ENCODE measurements at places on chromosomes 13 and 19.

DNA sequence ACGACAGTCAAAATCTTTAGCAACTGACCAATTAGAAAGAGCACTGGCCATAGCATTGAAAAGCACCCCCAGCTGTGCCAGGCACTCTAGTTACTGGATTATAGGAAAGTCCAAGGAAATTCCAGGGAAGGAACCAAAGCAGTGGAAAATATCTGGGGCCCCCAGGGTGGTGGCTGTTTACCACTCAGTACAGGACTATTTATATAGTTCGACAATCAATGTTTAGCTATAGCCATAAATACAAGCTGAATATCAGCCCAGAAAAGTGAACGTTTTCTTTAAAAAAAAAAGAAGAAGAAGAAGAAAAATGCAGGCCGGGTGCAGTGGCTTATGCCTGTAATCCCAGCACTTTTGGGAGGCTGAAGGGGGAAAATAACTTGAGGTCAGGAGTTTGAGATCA is 55.2 kb upstream of the UBAC2 start:
- no peak for DNase-seq

GRCh38 chr13:83883061-83883523 is 818 bp upstream of the SLITRK1 start:
- DNase-seq = no peak

DNA sequence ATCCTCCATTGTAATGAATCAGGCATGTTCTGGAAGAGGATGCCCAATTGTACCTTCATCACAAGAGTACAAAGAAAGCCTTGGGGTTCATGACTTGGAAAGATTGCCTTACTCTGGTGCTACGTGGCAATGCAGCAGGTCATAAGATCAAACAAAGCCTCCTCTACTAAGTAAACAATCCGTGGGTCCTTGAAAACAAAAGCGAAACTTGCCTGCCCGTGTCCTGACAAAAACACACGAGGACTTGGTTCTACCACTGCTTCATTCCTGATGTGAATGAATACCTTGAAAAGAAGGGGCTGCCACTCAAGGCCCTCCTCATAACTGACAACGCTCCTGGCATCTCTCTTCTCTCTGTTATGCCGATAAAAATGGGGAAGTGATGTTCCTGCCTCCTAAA is 18.9 kb downstream of the ZNF563 start:
- no peak for DNase-seq

GRCh38 chr13:109670776-109671175 is 115.6 kb downstream of the IRS2 start:
- no peak for DNase-seq

GRCh38 chr13:72295153-72295552 is 428.1 kb upstream of the DACH1 start:
- DNase-seq = no peak

DNA sequence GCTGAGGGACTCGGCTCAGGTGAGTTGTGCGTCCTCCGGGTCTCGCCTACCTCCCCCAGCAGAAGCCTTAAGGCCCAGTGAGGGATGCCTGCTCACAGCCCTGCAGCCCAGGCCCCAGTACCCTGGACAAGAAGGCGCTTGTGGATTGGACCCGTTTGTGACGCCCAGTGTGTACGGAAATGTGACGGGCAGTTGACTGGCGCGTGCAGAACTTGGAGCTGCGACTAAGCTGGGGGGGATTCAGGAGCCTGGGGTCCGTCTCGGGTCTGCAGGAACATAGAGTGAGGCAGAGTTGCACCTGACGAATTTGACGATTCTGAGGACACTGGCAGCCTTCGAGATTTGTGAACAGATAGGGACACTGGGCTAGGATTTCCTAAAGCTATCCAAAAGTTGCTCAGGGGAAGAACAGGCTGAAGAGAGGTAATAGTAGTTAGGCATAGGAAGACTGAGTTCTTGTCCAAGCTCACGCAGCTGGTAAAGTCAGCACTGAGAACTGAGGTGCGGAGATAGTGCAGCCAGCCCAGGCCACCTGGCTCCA is 519 bp downstream of the ZNF551 start:
- DNase-seq = no peak

DNA sequence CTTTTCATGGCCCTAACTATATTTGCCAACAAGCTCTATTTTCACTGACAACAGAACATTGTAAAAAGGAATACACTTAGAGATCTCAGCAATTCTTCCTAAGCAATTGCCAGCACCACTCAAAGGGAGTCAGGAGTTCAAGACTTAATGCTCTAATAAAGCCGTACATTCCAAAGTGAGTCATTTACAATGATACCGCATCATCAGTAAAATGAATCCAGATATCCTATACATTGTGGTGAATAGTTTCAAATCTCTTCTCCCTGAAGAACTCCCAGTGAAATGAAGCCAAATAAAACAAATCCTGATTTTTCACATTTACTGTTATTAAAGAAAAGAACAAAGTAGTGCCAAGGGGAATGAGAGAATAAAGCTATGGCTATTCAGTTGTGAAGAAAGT is 2898.7 kb upstream of the PCDH20 start:
- DNase-seq = no peak
